Stimulated activated CD8-positive, alpha-beta memory T cell treated with anti-CD3 and anti-CD28 coated beads, Interleukin-7, amount 100 ng/mL, for 1 hour (primary cell): ENCODE measurements at places on chromosomes 3 and 15.

- DNase-seq = no peak
Observed at GRCh38 chr3:59469948-59470723, 420.3 kb upstream of the CFAP20DC start.

GRCh38 chr15:52480990-52481389 is 47.7 kb downstream of the MYO5A start:
- DNase-seq = no peak

GRCh38 chr3:73475717-73476116 is 149.0 kb downstream of the PDZRN3 start:
- no peak for DNase-seq

- no peak for DNase-seq
Observed at GRCh38 chr3:18035641-18036449, 293.4 kb upstream of the TBC1D5 start.

GRCh38 chr15:77859491-77860060 is 217.9 kb downstream of the TBC1D2B start:
- no peak for DNase-seq

DNA sequence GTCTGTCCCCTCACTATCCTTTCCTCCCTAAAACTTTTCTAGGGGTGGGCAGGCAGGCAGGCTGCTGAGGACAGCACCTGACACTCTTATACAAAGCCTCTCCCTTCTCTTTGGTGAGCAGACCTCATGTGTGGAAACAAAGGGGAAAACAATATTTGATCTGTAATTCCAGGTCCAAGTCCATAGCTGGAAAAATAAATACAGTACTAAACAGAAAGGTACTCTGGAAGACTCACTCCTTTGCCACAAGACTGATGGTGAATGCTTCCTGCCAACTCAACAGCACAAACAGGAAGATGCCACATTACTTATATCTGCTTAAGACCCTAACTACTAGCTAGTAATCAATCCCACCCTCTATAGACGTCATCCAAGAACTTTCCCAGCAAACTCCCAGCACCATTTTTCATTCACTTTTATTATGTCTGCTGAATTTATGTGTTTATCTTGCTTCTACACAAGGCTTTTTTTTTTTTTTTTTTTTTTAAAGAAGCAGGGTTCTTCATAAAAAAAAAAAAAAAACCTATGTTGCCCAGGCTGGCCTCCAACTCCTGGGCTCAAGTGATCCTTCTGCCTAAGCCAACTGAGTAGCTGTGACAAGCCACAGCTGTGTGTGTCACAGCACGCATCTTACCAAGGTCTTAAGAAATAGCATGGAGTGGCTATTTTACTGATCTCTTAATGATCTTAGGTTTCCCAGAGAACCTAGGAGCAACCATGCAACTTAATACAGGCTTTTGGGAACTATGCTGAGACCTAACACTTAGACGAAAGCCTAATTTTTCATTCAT is 44.2 kb upstream of the CSPG5 start:
- DNase-seq = no peak

- DNase-seq = no peak
Observed at GRCh38 chr15:74423431-74424257, 10.1 kb downstream of the SEMA7A start.

- DNase-seq = no peak
Observed at GRCh38 chr15:90872486-90873184, 4.2 kb downstream of the FURIN start.

GRCh38 chr15:83206526-83207008 is 1.1 kb downstream of the HDGFL3 start:
- no peak for DNase-seq

DNA sequence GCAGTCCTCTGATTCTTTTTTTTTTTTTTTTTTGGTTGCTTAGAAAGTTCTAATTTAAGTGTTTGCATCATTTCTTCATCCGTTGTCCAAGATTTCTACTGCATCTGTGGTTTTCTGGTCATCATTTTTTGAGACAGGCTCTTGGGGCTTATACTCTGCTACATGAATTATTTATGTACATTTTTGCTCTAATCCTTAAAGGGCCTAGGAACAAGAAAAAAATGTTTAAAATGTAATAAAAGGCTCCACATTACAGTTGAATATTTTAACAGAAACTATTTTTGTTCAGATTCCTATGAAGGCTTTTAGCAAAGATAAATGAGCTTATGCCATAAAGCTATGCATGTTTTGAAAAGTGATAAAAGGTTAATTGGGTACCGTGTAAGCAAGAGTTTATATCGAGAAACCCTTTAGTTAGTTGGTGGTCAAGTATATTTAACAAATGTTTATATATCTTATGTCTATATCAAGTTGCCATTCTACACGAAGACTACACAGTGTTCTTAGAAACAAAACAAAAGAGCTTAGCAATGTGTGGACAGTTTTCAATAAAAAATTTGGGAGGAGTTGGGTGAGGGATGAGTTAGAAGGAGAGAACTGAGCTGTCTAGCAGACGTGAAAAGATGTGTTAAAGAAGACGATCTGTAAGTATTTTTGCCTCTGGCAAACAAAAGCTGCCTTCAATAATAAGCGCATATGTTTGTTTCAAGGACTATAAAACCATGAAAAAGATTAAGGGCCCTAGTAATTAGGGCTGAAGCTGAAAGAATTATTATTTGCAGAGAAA is 563.6 kb upstream of the NAALADL2 start:
- no peak for DNase-seq

DNA sequence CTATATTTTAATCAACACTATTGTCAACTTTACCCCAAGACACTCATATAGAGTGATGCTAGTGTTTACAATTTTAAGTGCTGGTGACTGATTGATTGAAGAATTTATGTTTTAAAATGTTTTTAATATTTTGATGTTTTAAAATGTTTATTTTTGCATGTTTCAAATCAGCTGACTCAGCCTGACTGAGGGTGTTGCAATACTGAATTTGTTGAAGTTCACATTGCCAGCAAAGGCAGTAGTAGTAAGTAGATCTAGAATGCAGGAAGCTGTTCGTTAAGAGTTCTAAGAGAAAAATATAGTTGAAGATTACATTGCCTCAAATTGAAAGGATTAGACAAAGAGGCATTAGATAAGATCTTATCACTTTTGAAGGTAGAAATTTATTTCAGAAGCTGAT is 977.6 kb downstream of the IGSF11 start:
- DNase-seq = no peak

DNA sequence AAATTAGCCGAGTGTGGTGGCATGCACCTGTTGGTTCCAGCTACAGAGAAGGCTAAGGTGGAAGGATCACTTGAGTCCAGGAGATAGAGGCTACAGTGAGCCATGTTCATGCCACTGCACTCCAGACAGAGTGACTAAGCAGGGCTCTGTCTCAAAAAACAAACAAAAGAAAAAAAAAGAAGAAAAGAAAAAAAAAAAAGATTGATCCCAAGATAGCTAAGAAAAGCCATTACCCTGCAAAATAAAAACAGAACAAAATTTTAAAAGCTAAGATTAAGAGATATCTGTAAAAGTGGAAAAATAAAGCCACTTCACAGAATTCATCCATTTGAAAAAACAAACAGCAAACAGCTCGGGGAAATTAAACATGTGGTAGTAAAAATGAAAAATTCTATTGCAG is 23.8 kb downstream of the LRRC2 start:
- no peak for DNase-seq

DNA sequence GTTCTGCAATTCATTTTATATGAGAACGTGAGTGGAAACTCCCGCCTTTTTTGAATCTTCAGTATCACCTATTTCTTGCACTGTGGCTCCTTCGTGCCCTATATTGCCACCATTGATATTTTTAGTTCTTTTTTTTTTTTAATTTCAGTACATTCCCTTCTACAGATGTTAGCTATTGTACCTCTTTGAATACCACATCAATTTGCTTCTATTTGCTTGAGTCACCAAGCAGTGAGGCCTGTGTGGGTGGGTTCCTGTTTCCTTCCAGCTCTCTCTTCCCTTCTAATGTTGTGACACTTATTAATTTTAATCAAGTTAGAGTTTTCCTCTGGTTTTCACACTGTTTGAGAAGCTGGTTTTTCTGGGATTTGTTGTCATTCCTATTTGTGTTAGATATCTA is 8.7 kb downstream of the HACD2 start:
- DNase-seq = no peak

GRCh38 chr15:38894243-38894948 is 329.8 kb upstream of the RASGRP1 start:
- no peak for DNase-seq

GRCh38 chr15:89335298-89336041 is 846 bp upstream of the POLG start:
- DNase-seq = no peak

DNA sequence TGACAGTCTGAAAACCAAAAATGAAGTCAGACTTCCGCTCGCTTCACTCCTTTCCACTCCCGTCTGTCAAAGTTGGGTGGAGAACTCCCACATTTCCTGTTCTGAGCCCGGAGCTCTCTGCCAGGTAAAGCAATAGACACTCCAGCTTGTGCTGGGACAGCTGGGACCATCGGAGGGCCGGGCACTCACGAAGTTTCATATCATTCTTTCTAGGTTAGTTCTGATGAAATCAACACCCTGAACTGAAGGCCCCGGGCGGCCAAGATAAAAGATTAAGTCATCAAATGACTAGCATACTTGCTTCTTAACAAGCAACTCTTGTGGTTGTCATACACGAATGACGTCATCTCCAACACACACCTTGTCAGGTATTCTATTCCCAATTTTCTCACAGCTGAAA is 42.1 kb downstream of the MAGI1 start:
- no peak for DNase-seq

DNA sequence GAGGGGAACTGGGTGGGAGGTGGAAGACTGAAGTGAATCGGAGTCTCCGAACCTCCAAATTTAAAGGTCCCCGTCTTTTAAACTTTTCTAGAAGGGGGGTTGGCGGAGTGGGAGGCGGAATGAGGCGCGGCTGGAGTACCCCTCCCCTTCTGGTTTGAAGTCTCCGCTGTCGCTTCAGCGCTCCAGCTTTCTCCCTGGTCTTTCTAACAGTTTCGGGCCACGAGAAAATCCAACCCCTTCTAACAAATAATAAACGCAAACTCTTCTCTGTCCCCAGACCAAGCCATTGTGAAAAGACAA is 2.5 kb upstream of the MECOM start:
- DNase-seq = no peak

- DNase-seq = no peak
Observed at GRCh38 chr3:187252311-187252710, 39.2 kb downstream of the MASP1 start.

GRCh38 chr3:52712291-52713212 is 6.6 kb downstream of the SPCS1 start:
- no peak for DNase-seq

GRCh38 chr3:125294411-125294810 is 80.7 kb downstream of the ZNF148 start:
- no peak for DNase-seq

- no peak for DNase-seq
Observed at GRCh38 chr15:62138124-62138523, 27.0 kb downstream of the C2CD4B start.

DNA sequence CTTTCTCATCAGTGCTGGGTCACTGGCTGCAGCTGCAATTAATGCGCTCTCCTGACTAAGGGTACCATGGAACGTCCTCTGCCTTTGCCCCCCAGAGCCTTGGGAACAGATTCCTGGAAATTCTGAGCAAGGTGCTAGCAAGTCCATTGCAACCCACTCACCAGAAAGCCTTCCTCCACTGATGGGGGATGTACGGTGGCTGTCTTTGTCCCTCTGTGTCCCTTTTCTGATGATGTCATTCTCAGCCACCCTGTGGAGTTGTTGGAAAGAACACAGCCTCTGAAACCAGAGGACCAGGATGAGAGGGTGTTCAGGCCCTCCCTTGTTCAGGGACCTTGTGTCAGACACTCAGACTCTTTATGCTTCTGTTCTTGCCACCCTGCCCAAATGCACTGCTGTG is 38.1 kb upstream of the ZBTB38 start:
- no peak for DNase-seq

GRCh38 chr3:192866804-192867203 is 50.9 kb downstream of the MB21D2 start:
- no peak for DNase-seq

GRCh38 chr3:160874736-160875135 is 118.7 kb downstream of the PPM1L start:
- DNase-seq = no peak

DNA sequence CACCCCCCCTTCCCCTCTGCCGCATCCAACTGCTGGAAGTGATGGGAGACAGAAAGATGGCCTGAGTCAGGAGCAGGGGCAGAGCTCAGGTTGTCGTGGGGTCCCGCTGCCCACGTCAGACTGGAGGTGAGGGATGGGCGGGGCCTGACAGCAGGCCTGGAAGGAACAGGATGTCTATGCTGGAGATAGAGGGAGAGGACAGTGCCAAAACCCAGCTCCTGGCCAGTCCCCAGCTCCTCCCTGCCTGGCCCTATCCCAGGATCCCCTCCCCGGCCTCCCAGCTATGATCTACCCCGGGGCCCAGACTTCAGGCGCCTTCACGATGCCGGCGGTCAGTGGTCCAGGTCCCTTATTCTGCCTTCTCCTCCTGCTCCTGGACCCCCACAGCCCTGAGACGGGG is at the start of gene LMAN1L:
Gene LMAN1L (plus strand): TSS at position 303 of the 400 bp plus-strand sequence. CDS start 20 bp downstream, at position 323.
- no peak for DNase-seq
